ENCODE measurements at places on chromosomes 1 and 21.

GRCh38 chr1:21781815-21782348, 1.1 kb downstream of the USP48 start:
- DNase-seq: no peak

DNA sequence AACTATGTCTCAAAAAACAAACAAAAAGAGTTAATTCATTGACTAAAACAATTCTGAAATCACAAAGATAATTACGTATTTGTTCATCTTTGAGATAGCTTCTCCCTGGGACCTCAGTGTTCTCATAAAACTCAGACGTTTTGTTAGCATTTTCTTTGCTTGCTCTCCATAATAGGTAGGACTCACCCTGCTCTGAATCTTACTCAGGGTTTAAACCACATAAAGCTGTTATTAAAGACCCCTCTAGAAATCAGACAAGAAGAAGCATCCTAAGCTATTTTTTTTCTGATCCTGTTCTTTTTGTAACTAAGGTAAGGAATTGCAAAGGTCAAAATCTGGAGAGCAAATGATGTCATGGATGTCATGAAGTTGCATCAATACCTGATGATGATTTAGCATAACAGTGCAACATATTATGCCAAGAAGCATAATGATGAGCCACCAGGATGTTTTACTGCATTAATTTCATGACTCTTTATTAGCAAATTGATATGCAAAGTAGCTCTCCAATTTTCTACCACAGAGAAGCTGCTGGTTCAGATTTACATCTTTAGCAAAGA, 2.4 kb downstream of the FBXO42 start:
- DNase-seq: no peak

- DNase-seq: peak; percentile 83
Observed at GRCh38 chr1:225813214-225813964, 3.5 kb downstream of the EPHX1 start.

DNA sequence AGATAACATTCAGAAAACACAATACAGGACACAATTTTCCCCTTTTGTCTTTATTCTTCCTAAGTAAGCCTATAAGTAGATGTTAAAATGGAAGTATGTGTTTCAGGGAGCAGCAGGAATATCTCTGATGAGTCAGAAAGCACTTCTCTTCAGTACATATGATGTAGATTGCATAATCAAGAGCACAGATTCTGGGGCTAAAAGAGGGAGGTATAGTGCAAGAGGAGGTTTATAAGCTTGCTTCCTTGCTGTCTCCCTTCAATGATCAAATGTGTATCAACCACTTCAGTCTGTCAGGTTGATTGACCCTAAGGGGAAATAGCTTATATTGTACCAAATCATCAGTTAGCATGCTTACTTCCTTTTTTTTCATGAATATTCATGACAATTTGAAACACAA, 822.8 kb downstream of the BRINP3 start:
- DNase-seq: no peak

- no peak for DNase-seq
Observed at GRCh38 chr1:84869720-84870119, 23.3 kb downstream of the LPAR3 start.

GRCh38 chr1:221711063-221711577, 30.8 kb downstream of the DUSP10 start:
- no peak for DNase-seq

DNA sequence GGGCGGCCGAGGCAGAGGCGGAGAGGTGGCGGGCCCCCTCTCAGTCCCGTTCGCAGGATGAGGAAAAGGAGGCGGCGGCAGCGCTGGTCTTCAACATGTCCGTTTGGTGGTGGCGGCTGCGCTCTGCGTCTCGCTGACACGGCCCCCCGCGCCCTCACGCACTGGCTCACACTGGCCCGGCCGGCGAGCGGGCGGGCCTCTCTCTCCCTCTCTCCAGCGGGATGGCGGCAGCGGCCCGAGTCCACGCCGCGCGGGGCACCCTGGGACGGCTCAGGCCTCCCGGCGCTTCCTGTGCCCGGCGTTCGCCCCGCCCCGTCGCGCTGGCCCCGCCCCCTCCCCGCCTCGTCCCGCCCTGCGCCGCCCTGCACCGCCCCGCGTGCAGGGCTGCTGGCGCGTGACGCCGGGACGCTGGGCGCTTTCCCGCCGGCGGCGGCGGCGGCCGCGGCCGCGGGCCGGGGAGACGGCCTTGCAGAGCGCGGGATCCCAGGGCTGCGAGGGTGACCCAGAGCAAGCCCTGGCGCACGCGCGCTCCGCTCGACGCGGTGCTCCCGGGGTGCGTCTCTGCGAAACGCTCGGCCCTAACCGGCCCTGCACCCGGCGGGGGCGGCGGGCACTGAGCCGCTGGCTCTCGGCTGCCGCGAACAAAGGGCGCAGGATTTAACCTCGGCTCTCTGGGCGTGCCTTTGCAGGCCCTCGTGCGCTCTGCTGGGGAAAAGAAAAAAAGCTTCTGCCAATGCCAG, at the start of gene SCAF4:
Gene SCAF4 (minus strand): TSS at position 262 of the 740 bp plus-strand sequence. CDS start 426 bp downstream, outside the sequence.
- DNase-seq: peak; percentile 96

DNA sequence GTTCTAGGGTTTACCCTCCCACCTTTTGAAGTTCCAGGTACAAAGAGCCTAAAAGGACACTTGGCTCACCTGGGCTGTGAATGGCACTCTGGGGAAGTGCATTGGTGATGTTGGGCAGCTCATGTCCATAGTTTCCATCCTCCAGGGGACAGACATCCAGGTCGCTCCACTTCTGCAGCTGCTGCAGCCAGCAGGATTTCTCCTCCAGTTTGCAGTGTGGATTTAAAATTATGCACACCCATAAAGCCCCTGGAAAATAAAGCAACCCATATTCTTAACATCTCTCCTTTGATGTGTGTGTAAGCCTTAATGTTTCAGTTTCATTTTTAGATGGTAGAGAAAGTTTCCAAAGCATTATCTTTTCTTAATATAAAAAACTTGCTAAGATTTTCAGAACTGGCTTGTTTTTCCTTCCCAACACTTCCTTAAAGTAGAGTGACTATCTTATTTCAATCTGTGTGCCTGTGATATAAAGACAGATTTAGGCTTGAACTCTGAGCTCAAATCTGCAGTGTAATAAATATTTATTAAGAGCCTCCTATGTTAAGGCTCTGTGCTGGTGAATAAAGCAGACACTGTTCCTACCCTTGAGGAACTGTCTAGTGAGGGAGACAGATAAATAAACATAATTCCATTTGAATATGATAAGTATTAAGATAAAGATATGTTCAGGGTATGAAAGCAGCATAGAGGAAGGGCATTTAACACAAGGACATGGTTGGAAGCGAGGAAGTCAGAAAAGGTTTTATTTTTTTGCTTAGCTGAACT, 39.1 kb downstream of the UROD start:
- DNase-seq: no peak

DNA sequence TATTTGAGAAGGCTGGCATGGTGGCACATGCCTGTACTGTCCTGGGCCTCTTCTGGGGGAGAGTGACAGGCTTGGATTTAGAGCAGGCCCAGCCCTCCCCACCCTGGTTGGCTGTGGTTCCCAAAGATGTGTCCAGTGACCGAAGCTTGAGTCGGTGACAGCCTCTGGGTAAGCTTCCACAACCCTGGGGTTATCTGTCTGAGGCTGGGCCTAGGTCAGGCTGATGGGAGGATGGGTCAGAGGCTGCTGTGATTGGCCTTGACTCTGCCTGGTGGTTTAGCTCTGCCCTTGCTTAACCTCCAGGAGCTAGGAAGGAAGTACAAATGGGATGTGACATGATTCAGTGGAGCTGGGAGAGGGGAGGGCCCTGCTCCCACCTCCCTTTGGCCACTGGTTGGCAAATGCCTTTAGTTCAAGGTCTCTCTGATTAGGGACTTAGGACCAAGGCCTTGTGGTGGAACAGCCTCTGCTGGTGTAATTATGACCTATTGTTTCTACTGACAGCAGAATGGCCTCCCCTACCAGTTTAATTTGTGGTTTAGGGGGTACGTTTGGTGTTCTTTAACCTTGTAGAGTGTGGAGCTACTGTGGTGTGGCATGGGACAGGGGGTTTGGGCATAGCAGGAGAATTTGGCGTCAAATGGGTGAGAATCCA, 16.6 kb downstream of the NUDC start:
- DNase-seq: no peak

DNA sequence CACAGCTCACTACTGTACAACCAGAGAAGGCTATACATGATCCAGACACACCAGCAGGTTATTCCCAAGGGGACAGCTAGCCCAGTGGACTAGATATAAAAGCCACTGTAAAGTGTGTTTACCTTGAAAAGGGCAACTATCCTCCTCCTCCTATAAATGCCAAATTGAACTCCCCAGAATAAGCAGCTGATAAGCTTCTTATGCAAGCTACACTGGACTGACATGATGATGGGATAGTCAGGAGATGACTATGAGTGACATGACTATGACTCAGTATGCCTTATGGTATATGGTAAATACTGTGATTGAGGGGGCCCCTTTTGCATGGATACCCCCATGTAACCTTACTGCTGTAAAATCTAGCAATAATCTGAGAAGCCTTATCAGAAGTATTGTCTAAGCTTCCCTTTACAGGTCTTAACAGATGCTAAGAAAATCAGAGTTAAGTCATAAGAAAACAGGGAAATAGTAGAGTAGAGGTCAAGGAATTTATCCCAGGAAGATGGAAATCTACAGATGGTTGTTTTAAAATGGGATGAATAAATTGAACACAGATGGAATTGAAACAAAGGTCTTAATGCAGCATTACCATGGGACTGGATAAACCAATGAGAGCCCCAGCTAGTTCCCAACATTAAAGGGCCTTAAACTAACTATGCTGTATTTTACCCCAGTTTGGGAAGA, 55.8 kb downstream of the TRIM33 start:
- DNase-seq: no peak

- no peak for DNase-seq
Observed at GRCh38 chr1:21320410-21321108, 30.3 kb upstream of the ECE1 start.

DNA sequence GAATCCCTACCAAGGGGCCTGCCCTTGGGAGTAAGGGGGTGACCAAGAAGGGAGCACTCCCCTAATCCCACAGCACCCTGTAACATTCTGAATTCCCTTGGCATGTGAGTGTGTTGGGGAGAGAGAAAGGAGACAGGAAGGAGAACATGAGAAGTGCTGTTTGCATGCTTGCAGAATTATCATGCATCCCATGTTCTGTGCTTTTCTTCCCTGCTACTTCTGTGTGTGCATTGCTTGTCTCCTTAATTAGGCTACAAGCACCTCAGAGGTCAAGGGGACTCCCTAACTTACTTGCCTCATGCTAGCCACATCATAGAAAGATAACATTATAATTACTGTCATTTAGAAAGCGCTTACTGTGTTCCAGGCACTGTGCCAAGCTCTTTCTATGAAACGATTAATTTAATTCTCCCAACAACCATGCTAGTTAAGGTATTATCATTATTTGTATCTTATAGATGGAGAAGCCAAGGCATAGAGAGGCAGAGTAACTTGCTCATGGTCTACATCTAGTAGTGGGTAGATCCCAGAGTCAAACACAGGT, 11.1 kb downstream of the NOS1AP start:
- no peak for DNase-seq

GRCh38 chr1:64527165-64527564, 57.2 kb downstream of the CACHD1 start:
- no peak for DNase-seq

GRCh38 chr1:68706639-68707317, 209.9 kb upstream of the DEPDC1 start:
- no peak for DNase-seq

- DNase-seq: no peak
Observed at GRCh38 chr1:110460253-110461220, 9.6 kb downstream of the PROK1 start.

DNA sequence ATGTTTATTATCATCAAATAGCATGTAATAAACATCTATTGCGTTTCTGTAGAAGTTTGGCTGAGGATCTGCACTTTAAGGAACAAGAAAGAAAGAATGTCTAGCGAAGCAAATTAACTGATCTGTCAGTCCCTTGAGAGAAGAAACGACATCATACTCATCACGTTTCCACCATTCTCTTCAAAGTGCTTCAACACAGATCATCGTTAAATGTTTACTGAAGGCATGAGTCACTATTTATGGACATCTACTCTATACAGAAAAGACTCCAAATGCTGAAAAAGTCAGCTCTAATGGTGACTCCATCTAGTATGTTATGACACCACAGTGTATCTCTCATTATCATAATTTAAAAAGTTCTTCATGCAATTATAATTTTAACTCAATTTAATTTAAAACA, 369.1 kb downstream of the RGS7 start:
- no peak for DNase-seq
